ENCODE measurements at places on chromosomes 12 and 14.

DNA sequence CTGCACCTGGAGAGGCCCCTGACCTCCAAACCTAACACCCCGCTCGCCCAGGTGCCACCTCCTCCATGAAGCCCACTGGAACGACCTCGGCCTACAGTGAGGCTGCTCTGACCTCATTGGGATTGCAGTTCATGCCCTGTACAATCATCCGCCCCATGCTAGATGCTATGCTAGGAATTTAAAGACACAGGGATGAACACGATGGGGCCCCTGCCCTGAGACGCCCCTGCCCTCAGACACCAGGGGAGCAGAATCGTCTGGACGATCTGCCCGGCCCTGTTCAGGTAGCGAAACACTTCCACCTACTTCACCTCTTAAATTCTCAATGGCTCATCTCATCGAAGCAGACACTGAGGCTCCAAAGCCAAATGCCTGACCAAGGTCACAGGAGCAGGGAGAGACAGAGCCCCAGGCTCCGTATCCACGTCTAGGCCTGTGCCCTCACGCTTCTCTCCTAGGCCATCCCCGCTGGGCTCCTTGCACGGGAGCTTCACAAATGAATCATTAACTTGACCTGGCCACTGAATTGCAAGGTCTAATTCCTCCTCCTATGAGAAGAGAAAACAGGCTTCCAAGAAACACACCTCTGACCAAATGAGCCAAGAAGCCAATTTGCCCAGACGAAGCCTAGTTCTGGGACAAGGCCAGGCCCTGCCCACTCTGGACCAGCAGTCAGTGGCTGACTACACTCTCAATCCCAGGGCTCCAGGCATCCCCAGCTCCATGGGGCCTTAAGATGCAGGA lies 35.2 kb downstream of the SCARB1 start:
- DNase-seq: no peak

DNA sequence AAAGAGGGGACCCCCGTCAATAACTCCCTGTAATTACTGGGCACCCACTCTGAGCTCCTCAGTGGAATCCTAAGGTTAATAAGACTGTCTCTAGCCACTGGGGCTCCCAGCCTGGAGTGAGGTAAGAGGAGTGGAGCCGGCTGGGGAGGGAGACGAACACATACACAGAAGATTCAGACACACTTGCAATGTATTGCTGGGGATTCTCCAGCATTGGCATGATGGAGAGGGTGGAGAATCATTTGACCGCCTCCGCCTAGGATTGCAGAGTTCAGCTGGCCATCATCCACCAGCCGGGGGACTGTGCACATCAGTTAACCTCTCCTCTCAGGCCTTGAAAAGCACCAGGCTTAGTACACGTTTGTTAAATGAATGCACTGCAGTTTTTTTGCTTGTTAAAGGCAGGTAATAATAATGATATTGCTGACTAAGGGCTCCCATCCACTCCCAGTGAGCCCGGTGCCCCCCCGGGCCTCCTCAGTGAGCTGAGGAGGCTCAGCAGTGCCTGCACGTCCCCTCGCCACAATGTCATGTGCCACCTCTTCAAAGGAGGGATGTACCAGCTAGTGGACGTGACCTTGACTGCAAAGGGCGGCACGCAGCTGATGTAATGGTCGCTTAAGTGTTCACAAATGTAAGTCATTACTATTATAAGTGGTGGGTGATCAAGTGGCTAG lies 20.3 kb upstream of the FAIM2 start:
- no peak for DNase-seq

- DNase-seq: no peak
These were observed 219.2 kb downstream of the PDZRN4 start for GRCh38 chr12:41407232-41407799.

DNA sequence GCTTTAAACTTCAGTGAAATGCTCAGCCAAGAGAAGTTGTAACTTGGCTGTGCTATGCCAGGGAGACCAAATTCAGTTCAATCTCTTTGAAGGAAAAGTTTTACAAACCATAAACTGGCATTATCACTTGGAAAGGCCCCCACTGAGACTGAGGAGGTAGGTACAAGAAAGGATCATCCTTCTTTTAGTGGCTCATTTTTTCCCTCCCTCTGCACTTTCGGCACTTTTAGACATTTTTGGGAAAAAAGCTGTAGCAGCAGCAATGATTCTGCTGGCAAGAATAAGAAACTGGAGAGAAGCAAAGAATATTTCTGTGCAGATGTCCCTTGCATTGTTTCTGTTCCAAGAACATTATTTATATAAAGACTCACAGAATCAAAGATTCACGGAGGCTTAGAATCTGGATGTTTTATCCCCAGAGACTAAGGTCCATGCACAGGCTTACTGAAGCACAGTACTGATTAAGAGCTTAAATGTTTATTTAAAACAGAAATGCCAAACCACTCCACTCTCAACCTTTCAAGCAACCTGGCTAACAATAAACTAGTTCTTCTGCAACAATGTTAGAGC lies 12.3 kb downstream of the ZC2HC1C start:
- no peak for DNase-seq

- no peak for DNase-seq
These were observed 137.0 kb downstream of the ZFP36L1 start for GRCh38 chr14:68655911-68656316.

DNA sequence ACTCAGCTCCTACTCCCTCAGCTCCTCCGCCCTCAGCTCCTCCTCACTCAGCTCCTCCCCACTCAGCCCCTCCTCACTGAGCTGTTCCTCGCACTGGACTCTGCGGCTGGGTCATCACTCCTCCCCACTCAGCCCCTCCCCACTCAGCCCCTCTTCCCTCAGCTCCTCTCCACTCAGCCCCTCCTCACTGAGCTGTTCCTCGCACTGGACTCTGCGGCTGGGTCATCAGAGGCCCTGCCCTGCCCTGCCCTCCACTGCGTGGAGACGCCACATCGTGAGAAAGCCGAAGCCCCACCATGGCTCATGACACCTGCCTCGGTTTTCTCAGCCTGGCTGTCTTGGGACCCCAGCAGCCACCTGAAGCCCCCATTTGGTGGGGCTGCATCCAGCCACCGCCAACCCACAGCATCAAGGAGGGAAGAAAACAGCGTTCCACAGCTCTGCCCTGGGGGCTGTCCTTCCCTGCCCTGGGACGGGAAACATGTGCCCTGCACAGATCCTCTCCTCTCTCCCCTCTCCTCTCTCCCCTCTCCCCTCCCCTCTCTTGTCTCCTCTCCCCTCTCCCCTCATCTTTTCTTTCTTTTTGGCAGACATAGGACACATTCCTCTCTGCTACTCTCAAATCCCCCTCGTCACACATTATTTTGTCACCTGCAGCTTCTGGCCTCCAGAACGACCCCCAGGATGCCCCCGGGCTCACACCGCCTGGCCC lies 17.7 kb downstream of the NOC4L start:
- no peak for DNase-seq

- peak; percentile 52 for DNase-seq
These were observed 450 bp downstream of the DDN start for GRCh38 chr12:48998497-48999353.

GRCh38 chr14:62179367-62180018 lies 417.3 kb downstream of the SNAPC1 start:
- peak; percentile 67 for DNase-seq

DNA sequence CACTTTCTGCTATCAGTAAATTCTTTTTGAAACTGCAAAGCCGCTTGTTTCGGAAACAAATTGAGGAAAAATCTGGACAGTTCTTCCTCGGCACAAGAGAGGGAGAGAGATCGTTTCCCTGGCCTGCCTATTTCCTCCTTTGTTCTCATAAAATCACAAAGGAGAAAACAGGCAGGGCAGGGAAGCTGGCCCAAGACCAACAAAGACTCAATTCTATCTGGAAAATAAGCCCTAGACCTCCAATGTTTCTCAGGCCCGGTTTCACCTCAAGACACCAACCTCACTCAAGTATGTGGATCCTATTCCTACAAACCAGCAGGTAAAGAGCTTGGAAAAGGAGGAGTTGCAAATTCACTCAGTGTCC lies 19.5 kb downstream of the DICER1 start:
- DNase-seq: no peak

DNA sequence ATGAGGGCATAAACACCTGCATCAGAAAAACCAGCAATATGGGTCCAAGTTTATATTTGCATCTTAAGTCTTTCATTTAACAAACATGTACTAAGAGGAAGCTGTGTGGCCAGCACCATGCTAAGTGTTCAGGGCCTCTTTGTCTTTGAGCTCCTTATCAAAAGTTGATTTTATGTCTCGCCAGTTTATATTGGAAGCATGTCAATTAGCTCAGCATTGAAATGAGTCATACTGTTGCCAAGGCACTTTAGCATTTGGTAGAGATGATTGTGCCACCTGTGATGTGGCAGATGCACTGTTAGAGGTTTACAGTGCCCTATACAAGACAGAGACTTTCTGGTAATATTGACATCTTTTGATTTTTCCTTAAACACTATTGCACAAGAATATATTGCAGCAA lies 68.5 kb downstream of the BHLHE41 start:
- DNase-seq: no peak

- DNase-seq: no peak
These were observed 1.3 kb downstream of the FBXO33 start for GRCh38 chr14:39430762-39431415.

DNA sequence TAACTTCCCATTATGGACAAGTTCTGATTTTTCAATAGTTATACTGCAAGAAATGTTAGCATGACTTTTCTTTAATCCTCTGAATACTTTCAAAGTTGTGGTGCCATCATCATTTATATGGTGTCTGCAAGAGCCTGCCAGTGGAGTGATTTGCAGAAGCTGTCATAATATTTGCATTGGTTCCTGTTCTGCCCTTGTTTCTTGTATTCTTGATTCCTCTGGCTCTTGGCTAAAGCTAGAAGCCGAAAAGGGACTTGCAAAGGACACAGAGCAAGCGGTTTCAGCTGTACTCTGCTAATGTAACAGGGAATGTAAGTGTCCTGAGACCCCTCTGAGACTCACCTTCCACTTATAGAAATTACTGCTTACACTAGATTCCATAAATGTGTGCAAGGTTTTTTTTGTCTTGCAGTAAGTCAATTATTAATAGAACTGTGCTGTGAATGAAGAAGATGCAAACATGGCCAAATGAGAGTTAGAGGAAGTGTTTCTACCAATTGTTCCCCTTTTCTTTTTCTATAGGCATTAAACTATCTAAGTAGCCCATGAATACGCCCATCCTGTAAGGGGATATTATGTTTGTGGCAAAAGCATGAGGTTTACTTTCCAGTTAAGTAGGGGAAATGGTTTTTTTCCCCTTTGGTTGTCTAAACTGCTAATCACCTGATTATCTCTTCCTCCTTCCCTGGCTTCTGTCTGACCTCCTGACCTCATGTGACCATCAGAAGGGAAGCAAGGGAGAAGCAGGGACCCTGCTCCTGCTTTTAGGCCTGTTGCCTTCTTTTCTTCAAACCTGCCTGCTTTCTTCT lies 5.3 kb downstream of the DYRK4 start:
- no peak for DNase-seq
